ENCODE measurements at places on chromosomes 7 and 10.

DNA sequence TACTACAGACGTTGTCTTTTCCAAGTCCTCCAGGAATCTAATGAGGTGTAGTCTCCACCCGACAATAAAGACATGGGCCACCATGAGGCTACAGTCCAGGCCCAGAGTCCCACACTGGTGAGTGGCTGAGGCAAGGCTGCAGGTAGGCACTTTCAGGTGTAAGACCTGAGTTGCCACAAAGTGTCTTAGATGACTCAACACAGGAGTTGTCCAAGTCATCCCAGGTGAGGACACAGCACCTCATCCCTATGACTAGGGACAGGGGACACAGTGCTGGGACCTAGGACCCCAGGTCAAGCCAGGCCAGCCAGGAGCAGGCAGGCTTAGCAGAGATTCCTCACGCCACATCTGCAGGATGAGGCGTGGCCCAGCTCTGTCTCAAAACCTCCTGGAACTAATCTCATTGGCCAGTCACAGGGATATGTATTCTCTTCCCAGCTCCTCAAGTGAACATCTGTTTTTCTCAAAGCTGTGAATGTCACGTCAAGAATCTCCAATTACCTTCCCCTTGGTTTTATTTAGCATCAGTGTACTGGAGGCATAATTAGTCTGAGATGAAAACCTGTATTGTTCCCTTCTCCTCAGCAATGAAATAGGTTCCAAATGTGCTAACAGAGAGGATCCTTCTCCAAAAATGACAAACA, 254.6 kb downstream of the GRID1 start:
- DNase-seq: no peak

- no peak for DNase-seq
Measured at GRCh38 chr10:94214481-94214893, 148.3 kb downstream of the NOC3L start.

- no peak for DNase-seq
Measured at GRCh38 chr10:11525503-11525902, 85.9 kb downstream of the USP6NL start.

DNA sequence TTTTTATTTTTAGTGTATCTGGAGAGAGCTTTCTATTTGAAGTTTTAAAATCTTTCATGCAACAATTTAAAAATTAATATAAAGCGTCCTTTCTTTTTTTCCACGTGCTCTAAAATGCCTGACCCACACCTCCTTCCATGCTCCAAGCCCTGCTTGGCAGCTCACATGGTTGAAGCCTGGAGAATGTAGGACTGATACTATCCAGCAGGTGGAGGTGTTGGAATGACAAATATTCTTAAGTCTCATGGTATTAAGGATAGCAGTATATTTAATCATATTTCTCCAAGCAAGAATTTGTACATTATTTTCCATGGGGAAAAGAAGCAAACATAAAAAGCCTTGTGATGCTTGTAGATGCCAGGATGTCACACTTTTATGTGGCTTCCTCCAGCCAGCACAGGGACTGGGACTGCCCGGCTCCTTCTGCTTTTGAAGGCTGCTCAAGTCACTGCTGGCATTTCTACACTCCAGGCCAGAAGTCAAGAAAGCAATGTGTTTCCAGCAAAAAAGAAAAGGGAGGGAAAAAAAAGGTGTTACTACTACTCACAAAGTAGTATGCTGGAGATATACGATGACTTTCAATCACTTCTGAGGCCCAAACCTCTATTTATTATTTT, 49.7 kb downstream of the BZW2 start:
- no peak for DNase-seq

GRCh38 chr10:80986596-80986995, 448.9 kb downstream of the SH2D4B start:
- no peak for DNase-seq

GRCh38 chr7:65955718-65956117, 26.3 kb downstream of the GUSB start:
- DNase-seq: no peak

GRCh38 chr7:99386584-99387238, 12.2 kb downstream of the ARPC1B start:
- no peak for DNase-seq

- no peak for DNase-seq
Measured at GRCh38 chr7:43702974-43703373, 26.3 kb downstream of the COA1 start.

DNA sequence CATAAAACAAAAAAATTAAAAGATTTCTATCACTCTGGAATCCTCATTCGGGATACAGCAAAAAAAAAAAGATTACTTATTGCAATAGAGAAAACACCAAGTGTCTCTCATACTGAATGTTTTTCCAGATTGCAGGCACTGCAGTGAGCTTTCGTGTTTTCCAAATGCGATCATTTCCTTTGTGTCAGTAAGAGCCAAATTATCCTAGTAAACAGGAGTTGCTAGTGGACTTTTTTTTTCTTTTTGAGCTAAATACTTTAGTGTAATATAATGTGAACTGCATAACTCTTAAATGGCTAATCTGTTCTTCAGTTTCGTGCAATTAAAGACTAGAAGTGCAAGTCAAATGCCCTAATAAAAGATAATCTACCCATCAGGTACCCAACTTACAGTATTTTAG, 44.4 kb upstream of the TOMM7 start:
- DNase-seq: no peak

DNA sequence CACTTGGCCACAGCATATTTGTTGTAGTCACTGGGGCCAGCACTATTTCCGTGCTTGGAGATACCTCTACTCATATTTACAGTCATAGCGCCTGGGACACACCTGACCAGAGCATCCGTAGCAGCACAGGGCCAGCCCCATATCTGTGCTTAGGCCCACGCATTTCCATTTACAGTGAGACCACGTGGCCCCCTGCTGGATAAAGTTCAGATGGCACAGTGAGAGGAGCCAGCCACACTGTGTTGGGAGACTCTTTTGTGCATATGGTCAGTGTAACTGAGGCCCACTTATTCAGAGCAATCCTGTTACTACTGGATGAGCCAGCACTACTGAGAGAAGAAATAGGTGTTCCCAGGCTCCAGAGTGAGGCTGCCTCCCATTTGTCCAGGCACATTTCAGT, 455.3 kb downstream of the REEP3 start:
- DNase-seq: no peak

- no peak for DNase-seq
Measured at GRCh38 chr10:12974078-12974477, 27.4 kb downstream of the CCDC3 start.

DNA sequence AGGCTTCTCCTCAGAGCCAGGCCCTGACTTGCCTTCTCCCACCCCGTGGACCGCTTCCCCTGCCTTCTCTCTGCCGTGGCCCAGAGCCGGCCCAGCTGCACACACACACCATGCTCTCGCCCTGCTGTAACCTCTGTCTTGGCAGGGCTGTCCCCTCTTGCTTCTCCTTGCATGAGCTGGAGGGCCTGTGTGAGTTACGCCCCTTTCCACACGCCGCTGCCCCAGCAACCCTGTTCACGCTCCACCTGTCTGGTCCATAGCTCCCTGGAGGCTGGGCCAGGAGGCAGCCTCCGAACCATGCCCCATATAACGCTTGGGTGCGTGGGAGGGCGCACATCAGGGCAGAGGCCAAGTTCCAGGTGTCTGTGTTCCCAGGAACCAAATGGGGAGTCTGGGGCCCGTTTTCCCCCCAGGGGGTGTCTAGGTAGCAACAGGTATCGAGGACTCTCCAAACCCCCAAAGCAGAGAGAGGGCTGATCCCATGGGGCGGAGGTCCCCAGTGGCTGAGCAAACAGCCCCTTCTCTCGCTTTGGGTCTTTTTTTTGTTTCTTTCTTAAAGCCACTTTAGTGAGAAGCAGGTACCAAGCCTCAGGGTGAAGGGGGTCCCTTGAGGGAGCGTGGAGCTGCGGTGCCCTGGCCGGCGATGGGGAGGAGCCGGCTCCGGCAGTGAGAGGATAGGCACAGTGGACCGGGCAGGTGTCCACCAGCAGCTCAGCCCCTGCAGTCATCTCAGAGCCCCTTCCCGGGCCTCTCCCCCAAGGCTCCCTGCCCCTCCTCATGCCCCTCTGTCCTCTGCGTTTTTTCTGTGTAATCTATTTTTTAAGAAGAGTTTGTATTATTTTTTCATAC, 38.0 kb downstream of the LIMK1 start:
- DNase-seq: no peak

DNA sequence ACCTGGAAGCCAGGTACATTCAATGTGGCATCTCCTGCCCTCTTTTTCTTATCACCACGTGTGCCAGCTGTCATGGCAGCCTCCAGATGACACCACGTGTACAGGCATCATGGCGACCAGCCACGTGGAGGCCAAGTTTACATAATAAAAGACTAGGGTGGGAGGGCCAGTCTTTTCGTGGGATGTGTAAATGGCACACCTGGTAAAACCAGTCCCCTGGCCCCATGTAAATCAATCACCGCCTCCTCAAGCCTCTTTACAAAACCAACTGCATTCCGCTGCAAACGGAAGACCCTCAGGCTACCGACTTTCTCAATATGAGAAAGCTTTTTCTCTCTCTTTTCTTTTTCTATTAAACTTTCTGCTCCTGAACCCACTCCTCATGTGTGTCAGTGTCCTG, 65.1 kb upstream of the PHF14 start:
- DNase-seq: no peak

DNA sequence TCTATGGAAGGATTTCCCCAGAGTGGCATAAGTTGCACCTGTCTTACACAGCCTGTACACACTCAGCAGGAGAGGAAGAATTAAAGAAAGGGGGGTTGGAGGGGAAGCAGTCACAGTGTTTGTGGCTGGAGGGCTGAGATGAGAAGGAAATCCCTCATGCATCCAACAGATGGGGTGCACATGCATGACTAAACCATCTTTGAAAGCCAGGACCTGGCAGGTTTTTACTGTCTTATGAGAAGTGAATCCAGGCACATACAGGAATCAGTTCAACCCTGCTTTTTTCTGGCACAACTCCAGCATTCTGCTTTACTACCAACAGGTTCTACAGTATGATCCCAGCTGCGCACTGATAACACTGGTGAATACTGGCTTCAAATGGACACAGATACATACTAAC, 107.7 kb downstream of the CACNA2D1 start:
- DNase-seq: no peak

GRCh38 chr10:14184841-14185315, 145.8 kb downstream of the FRMD4A start:
- DNase-seq: peak; percentile 23

GRCh38 chr7:111192614-111193413, 101.9 kb downstream of the LRRN3 start:
- DNase-seq: no peak

GRCh38 chr7:142894112-142894984, 8.8 kb upstream of the TRPV6 start:
- DNase-seq: no peak

GRCh38 chr10:74977913-74978847, 133.3 kb upstream of the SAMD8 start:
- DNase-seq: no peak

DNA sequence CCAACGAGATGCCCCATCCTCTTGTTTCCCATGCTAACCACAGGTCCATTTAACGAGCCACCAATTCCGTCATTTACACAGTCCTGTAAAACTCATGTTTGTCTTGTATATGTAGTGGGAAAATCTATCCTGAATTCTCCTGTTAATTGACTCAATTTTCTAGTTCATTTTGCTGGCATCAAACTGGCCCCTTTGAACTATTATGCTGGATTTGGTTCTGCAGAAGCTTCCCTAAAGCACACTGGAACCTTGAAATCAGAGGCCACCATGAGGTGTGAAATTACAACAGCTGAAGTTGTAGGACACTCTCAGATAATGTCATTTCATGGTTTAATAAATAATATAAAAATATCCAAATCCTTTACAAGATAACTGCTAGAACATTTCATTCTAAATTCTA, 129.8 kb upstream of the AKR1E2 start:
- no peak for DNase-seq
